ENCODE measurements at places on chromosomes 7 and 10.

DNA sequence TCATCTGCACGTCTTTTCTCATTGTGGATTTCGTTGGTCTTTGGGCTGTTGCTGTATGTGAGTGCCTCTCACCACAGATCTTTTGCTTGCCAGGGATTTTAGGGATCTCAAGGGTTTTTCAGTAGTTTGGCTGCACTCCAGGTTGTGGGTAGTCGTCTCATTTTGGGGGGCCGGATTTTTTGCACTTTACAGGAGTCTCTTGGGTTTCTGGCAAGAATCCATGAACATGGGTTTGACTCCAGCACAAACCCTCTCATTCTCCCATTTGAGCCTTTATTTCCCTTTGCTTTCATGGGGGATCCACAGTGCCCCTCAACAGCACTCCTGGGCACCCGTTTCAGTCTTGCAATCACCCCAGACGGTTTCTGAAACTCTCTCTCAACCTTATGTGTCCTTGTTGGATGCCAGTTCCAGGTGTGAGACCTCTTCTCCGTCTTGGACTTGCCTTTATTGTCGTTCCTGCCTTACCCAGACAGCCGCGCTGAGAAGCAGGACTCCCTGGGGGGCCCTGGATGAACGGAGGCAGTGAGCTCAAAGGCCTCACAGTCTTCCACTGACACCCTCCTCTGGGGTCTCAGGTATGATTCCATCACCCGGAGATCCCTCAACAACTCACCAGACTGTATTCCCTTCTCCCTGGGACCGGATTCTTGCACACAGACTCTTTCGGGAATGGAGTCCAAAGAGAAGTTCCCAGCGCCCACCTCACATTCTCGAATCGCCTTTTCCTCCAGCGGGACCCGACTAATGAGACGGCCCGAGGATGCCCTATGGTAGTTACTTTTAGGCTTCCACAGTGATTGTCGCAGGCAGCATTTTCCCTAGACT, 18.8 kb upstream of the ZNF273 start:
- no peak for DNase-seq

DNA sequence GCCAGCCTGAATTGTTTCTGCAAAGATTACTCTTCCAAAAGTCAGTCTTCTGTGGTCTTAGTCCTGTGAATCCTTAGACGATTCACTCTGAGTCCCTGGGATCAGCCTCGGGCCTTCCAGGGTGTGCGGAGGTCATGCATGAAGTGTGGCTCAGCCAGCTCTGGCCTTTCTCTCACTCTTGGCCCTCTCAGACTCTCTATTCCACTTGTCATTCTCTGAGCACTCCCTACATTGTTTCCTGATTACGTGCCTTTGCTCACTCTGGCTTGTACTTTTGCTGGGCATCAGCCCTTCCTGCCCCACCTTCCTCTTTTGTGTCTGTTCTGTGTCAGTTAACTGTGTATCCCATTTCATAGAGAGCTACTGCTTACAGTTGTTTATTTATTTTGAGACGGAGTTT, 36.0 kb downstream of the CCNY start:
- DNase-seq: no peak

GRCh38 chr7:117582219-117582704, 102.4 kb downstream of the CFTR start:
- DNase-seq: no peak

DNA sequence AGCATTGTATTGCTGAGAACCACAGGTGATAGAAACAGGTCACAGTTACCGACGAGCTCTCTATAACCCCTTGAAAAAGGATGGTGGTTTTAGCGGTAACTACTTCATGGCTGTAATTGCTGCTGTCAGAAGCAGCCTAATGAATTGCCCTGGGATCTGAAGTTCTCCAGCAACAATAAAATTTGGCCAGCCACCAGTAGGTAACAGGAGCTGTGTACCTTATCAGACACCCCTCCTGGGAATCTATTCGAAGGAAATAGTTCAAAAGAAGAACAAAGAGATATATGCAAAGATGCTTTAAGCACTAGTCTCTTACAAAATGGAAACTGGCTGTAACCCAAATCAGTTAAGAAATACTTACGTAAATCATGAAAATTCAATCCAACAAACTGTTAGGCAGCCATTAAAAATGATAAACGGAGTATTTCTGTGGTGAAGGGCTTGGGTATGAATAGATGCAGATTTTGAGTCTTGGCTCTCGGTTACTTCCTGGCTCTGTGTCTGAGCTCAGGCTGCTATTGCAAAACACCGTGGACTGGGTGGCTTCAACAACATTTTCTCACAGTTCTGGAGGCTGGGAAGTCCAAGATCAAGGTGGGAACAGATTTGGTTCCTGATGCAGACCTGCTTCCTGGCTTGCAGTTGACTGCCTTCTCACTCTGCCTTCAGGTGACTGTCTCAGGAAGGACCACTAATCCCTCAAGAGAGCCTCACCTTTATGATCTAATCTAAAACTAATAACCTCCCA, 1.6 kb downstream of the MSRB2 start:
- no peak for DNase-seq

- no peak for DNase-seq
Measured at GRCh38 chr7:38465956-38466355, 165.2 kb downstream of the AMPH start.

GRCh38 chr7:10122551-10123100, 851.0 kb upstream of the PHF14 start:
- peak; percentile 56 for DNase-seq

- no peak for DNase-seq
Measured at GRCh38 chr7:45123913-45124710, 12.6 kb upstream of the TBRG4 start.

DNA sequence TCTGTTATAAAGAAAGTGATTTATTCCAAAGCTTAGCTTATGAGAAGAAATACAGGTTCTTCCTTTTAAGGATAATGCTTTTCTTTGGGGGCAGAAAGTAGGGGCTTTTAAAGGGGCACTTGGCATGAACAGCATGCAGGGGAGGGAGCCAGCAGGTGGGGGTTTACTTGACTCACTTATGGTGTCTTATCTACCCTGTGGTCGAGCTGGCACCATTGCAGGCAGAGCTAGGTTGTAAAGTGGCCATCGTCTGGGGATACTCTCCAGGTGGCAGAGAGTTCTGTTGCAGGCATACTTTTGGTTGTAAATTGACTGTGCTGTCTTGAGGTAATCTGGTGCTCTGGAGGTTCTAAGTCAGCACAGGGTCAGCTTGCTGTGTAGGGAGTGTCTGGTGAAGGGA, 26.3 kb upstream of the IFRD1 start:
- DNase-seq: no peak

- DNase-seq: no peak
Measured at GRCh38 chr10:35726846-35727245, 84.8 kb upstream of the FZD8 start.

DNA sequence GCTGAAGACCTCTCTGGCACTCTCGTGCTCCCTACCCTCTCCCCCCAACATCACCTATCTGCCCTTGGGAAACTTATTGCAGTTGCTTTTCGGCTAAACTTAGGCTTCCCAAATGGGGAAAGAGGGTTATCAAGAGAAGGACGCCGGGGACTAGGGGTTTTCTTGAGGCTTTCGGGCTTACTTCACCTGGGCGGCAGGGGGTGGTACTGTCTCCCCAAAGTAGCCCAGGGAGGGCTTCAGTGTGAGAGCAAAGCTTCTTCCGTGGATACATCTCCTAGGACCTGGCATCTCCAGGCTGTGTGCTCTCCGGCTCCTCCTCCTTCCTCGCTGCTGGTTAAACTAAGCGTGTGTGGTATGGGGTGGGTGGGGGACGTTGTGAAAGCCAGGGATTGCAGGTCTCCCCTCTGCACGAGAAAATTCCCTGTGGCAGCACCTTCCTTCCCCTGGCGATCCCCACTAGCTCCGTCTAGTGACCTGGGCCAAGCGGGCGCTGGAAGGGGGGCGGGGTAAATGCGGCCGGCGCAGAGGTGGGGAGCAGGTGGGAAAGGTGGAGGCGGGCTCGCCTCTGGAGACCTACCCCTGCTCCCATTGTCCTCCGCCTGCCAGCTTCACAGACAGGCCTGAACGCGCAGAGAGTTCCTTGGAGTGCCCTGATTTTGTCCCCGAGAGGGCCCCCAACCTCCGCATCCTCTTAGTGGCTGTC, 1.1 kb downstream of the PLXDC2 start:
- DNase-seq: peak; percentile 68

DNA sequence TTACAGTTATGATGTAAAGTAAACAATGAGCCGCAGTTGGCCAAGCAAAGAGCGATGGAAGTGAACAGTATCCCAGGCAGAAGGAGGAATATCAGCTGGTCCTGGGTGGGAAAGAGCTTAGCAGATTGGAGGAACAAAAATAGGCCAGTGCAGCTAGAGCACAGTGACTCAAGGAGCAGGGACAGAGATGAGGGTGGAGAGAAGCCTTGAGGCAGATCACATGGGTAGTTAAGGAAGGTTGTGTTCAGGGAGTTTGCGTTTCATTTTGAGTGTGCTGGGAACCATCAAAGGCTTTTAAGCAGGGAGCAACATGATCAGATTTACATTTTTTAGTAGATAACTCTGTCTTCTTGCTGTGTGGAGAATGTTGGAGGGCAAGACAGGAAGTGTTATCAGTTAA, 113.6 kb downstream of the OAT start:
- DNase-seq: no peak

DNA sequence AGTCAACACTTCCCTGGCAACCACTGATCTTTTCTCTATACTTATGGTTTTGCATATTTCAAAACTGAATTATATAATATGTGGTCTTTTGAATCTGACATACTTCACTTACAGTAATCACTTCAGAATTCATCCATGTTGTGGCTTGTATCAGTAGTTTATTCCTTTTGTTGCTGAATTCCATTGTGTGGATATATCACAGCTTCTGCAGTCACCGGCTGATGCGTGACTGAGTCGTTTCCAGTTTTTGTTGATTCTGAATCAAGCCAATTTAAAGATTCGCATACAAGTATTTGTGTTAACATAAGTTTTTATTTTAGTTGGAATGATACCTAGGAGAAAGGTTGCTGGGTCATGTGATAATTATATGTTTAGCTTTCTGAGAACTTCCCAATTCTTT, 672.5 kb upstream of the ANKRD30A start:
- no peak for DNase-seq

DNA sequence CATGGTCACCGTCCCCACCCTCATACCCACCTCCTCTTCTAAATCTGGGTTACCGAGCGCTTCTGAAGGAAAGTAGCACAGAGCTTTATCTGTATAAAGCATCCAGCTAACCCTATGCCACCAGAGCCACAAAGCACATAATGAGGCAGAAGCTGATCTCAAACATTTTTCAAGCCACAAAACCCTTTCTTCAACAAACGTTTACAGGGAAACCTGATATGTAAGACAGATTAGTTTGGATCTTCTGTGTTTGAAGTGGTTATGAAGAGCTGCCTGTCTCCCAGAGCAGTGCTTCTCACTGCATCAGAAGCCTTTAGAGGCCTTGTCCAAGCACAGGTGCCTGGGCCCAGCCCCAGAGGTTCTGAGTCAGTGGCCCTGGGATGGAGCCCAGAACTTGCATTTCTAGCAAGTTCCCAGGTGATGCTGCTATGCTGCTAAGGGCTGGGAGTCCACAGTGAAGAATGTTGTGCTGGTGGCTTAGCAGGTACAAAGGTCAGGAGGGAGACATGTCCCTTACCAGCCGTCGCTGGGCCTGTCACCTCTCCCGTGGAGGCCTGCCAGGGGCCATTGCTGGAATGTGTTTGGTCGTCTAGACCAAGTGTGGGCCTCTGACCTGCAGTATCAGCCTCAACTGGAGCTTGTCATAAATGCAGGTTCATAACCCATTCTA, 90.4 kb downstream of the TAF3 start:
- no peak for DNase-seq

- no peak for DNase-seq
Measured at GRCh38 chr10:124323111-124323725, 95.5 kb downstream of the OAT start.

- DNase-seq: no peak
Measured at GRCh38 chr7:92547579-92547978, 19.0 kb downstream of the RBM48 start.

DNA sequence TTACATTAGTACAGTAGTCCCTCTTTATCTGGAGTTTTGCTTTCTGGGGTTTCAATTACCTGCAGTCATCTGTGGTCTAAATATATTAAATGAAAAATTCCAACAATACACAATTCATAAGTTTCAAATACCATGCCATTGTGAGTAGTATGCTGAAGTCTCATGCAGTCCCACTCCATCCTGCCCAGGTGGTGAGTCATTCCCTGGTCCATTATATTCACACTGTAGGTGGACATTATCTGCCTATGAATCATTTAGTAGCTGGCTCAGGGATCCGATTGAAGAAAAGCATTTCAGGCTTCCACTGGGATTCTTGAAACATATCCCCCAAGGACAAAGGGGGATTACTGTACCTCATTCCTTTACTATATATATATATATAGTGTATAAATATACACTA, 298.2 kb upstream of the GALNT17 start:
- no peak for DNase-seq

- DNase-seq: no peak
Measured at GRCh38 chr10:87966459-87966858, 103.0 kb downstream of the PTEN start.

GRCh38 chr7:42478717-42479116, 241.7 kb upstream of the GLI3 start:
- DNase-seq: no peak

GRCh38 chr10:103696411-103697145, 158.8 kb downstream of the SH3PXD2A start:
- no peak for DNase-seq

- DNase-seq: no peak
Measured at GRCh38 chr10:118501637-118502440, 93.6 kb downstream of the PRLHR start.

DNA sequence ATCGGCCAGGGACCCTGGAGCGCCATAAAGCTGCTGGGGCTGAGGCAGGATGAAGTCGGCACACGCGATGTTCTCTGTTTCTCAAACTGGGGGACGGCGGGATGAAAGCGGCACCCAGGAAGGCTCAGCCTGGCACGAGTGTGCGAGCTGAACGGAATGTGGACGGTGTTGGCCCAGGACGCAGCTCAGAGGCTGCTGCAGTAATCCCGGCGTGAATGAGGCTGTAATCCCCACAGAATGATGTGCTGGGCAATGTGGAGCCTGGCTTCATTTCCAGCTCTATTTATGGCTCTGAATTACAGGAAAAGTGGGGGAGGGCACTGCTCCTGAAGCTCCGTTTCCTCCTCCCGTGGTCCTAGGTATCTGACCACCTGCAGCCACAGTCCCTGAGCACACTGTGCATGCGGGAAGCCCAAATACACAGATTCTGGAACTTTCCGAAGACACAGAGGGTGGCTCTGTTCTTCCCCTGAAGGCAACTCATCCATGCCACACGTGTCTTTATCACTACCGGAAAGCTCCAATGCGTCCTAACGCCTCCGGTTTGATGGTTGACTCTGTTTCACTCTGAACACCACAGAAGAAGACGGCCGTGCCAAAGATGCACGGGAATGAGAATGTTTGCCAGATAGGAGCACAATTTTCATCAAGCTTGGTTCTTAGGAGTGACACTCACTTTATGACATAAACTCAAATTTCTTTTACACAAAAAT, 37.6 kb downstream of the KLF6 start:
- DNase-seq: no peak

DNA sequence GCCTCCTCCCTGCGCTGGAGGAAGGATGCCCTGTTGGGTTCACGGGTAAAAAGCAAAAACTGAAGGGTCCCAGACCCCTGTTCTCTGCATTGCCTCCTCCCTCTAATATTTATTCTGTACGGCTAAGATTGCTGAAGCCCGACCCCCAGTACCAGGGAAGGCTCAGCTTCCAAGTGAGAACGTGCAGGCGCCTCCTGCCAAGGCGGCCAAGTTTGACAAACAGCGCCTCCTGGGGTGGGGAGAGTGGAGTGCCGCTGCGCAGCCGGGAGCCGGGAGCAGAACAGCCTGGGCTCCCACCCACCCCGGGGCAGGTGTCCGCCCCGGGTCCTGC, 4.7 kb upstream of the EBF3 start:
- DNase-seq: peak; percentile 91

All from left hindlimb (tissue), 1 donor.